ENCODE measurements at places on chromosomes 3 and 15.

DNA sequence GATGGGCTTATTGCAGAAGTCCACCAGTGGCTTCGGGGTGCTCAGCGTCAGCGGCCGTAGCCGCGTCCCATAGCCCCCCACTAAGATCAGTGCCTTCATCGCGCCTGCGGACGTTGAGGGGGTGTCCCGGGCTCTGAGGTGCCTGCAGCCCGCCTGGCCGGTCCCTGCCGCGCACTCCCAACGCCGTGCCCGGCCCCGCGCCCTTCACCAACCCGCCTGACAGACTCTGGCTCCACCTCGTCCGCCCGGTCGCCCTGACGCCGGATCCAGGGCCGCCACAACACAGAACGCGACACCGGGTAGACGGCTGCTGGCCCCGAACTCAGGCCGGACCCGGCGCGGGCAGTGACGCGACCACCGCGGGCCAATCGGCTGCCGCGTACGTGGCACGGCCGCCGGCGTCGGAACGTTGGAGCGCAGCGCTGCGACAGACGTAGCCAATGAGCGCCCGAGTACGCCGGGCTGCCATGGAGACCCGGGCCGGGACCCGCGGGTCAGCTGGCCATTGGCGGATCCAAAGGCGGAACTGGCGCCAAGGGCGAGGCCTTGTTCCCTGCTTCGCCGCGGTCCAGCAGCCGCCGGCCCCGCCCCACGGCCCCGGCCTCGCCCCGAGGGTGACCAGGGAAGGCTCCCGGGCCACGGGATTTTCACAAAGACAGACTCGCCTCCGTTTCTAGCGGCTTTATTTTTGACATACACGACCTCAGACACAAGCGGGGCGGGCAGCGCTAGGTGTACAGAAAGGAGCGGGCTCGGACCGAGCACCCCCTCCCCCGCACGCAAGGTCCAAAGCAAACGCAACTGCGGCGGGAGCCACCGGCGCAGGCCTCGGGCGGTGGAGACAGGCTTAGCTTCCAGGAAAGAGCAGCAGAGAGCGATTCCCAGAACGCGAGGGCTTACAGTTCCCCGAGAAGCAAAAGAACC lies at the start of gene GMPPB:
Gene GMPPB (minus strand): TSS at position 324 of the 924 bp plus-strand sequence. CDS start 225 bp downstream, at position 99.
- H3K27ac ChIP-seq = peak within 1 kb of the TSS; percentile 99
- peaks cover 14% of the 10 kb centered on the region for H3K4me1 ChIP-seq
- peak; percentile 97 for DNase-seq

GRCh38 chr15:28904541-28905315 lies 19.0 kb downstream of the APBA2 start:
- H3K4me3 ChIP-seq = no peak overlapping the region
- no peaks in the 10 kb centered on the region for H3K27me3 ChIP-seq
- no peaks in the 10 kb centered on the region for H3K36me3 ChIP-seq
- no peak overlapping the region for H3K27ac ChIP-seq
- no peak for DNase-seq

GRCh38 chr15:101193806-101194545 lies 57.9 kb downstream of the CHSY1 start:
- H3K36me3 ChIP-seq = no peaks in the 10 kb centered on the region
- peaks cover 22% of the 10 kb centered on the region for H3K4me1 ChIP-seq
- H3K27ac ChIP-seq = no peak overlapping the region
- no peak for DNase-seq

GRCh38 chr15:39426552-39427532 lies 154.0 kb upstream of the THBS1 start:
- H3K36me3 ChIP-seq = no peaks in the 10 kb centered on the region
- H3K4me1 ChIP-seq = peaks cover 13% of the 10 kb centered on the region
- peak overlapping the region; percentile 60 for H3K27ac ChIP-seq

- no peaks in the 10 kb centered on the region for H3K36me3 ChIP-seq
- peaks cover 12% of the 10 kb centered on the region for H3K4me1 ChIP-seq
- no peak overlapping the region for H3K4me3 ChIP-seq
- DNase-seq = no peak
- H3K27ac ChIP-seq = no peak overlapping the region
These were observed 191.5 kb upstream of the DPH6 start for GRCh38 chr15:35737441-35737840.

- no peaks in the 10 kb centered on the region for H3K4me1 ChIP-seq
- no peak overlapping the region for H3K4me3 ChIP-seq
- no peaks in the 10 kb centered on the region for H3K27me3 ChIP-seq
- no peak for DNase-seq
- no peaks in the 10 kb centered on the region for H3K36me3 ChIP-seq
These were observed 67.6 kb downstream of the TIGIT start for GRCh38 chr3:114361391-114361790.

DNA sequence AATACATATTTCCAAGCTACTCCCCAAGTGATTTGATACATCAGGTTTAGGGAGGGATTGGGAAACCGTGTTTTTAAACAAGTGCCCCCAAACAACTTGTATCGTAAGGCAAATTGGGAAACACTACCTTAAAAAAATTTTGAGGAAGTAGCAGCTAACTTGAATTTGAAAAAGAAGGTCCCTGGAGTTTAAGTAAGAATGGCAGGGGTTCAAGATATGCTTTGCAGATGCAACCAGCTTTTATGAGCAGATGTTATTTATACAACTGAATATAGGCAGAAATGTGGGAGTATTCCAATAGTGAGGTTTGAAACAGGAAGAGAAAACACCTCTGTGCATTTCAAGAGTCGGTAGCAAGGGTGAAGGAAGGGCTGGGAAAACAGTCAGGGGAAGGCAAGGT lies 139.6 kb downstream of the IL20RB start:
- H3K4me1 ChIP-seq = no peaks in the 10 kb centered on the region
- H3K27me3 ChIP-seq = no peaks in the 10 kb centered on the region
- no peaks in the 10 kb centered on the region for H3K36me3 ChIP-seq
- no peak for DNase-seq

DNA sequence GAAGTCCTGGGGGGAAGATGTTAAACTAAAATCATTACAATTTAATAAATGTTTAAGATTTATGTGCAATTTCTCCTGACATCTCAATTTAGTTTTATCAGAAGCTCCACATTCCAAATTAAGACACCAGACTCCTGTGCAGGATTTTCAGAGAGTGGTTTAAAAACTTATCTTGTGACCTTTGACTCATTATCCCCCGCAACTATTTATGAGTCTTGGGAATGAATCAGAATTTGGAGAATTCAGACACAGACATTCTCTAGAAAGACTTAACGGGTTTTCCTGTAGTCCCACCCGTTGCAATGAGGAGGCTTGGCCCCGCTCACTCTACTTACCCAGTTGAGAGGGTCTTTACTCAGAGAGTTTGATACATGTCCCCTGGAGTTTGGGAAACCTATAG lies 7.1 kb downstream of the OR5K2 start:
- H3K4me1 ChIP-seq = peaks cover 12% of the 10 kb centered on the region
- no peak overlapping the region for H3K27ac ChIP-seq
- no peak for DNase-seq
- no peaks in the 10 kb centered on the region for H3K36me3 ChIP-seq

DNA sequence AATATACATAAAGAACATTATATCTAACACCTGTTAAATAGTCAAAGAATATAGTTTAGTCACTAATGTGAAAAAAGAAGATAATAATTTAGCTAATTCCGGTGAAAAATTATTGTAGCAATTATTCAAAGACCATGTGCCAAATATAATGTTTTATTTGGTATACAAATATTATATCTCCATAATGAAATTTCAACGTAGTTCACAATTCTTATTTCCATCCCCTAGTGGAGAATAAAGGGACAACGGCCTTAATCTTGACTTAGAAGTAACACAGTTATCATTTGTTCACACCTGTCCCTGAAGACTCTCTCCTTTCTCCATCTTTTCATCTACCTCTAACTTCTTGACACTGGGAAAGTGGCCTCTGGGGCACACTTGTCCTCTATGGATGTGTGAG lies 213.4 kb downstream of the ERC2 start:
- no peak overlapping the region for H3K4me3 ChIP-seq
- DNase-seq = no peak
- no peaks in the 10 kb centered on the region for H3K27me3 ChIP-seq
- H3K4me1 ChIP-seq = no peaks in the 10 kb centered on the region

DNA sequence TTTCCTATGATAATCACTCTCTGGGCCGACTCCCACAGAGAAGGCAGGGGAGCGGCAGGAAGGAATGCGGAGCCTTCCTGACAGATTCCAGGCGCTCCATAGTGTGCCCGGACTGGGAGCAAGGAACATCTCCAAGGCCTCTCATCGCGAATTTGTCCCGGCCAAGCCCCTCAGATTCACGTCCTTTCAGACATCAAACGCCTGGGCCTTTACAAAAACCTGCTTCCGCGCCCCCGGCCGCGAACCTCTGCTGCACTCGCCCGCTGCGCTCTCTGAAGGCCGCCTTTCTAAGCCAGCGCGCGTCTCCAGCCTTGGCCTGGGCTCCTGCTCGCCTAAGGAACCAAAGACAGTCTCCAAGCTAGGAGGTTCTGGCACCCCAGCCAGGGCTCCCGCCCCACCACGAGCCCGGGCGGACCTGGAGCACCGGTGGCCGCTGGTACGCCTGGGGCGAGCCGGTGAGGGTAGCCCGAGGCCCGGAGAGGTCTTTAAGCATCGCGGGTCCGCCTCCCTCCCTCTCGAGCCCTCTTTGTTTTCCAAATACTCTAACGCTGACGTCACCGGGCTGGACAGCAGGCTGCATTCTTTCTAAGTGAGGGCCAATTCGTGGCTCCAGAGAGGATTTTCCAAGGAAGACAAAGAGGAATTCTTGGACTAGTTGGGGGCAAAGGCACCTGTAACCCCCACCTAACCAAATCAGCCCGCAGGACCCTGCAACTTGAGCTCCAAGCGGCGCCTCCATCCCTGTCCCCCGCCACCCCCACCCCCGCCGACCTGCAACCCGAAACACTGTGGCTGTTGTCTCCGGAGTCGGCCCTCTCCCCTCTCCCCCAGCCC lies 759 bp downstream of the AMOTL2 start:
- peaks cover 37% of the 10 kb centered on the region for H3K27me3 ChIP-seq
- H3K36me3 ChIP-seq = no peaks in the 10 kb centered on the region
- no peak for DNase-seq

All from MM.1S (cell line).